ENCODE measurements at places on chromosomes 4 and X.
A peak's percentile ranks its signal among the peaks of the same experiment; 100 is the strongest.

- DNase-seq: no peak
These were observed 7.7 kb downstream of the GPR50 start for GRCh38 chrX:151183912-151184565.

DNA sequence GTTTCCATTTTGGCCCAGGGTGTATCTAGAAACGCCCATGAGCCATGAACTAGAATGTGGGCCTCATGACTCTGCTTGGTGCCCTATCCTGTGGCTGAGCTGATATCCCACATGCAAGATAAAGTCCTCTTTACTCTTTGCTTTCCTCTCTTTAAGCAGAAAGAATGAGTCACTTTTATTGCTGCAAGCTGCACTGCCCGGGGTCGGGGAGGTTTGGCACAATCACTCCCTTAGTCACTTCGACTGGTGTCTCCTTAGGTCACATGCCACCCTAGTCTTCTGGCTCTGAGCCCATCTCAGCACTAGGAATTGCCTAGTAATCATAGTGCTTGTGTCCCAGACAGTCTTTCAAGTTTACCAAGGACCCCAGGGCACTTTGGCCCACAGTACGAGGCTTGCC is 75.1 kb upstream of the CXorf66 start:
- no peak for DNase-seq

DNA sequence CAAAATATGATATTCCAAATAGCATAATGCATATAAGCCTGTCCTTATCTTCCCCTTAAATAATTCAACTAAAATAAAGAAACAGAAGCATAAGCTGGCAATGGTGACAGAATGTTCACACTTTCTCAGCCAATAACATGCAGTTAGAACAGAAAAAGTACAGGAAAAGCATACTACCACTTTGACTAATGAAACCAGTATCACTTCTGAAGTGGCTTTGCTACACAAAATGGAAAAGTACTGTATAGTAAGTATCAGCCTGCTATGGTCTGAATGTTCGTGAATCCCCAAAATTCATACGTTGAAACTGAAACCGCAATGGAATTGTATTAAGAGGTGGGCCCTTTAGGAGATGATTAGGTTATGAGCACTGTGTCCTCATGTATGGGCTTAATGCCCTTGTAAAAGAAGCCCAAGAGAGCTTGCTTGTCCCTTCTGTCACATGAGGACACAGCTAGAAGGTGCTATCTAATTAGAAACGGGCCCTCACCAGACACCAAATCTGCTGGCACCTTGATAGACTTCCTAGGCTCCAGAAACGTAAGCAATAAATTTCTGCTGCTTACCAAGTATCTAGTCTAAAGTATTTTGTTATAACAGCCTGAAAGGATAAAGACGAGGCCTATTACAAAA is 102.6 kb downstream of the PRDM5 start:
- no peak for DNase-seq

GRCh38 chrX:47264483-47265173 is 31.8 kb downstream of the USP11 start:
- no peak for DNase-seq

DNA sequence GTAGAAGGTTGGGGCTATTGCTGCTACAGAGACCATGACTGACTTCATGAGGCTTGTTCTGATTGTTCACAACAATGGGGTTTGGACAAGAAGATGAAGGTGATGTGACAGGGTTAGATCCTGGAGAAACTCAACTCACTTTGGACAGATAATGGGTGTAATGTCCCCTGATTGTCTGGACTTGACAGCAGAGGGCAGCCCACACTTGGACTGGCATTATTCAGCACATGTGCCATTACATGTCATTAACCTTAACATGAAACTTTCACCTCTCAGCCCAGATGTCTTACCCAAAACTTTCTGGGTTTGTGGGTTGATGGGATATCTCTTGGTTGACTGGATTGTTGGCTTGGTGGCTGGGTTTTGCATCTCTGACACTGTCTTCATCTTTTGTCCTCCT is 101.5 kb downstream of the MXRA5 start:
- DNase-seq: no peak

GRCh38 chrX:46757052-46757451 is 1.9 kb downstream of the SLC9A7 start:
- DNase-seq: no peak

DNA sequence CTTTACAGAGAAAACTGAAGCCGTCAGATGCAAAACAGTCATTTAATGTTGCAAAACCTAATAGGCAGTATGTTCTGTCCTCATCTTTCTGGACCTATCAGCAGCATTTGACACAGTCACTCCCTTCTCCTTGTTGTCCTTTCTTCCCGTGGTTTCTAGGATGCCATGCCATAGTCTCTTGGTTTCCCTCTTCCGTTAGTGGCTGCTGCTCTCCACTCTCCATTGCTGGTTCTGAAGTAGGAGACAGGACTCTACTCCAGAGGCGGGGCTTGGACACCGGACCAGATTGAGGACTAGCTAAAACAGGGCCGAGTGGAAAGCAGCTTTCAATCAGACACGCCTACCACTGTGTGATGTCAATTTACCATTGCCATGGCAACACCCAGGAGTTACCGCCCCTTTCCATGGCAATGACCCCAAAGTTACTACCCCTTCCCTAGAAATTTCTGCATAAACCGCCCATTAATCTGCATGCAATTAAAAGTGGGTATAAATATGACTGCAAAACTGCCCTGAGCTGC is 88.8 kb upstream of the CCDC160 start:
- DNase-seq: no peak

GRCh38 chrX:103674531-103675454 is 11.7 kb downstream of the MORF4L2 start:
- DNase-seq: no peak

GRCh38 chrX:784829-785228 is 154.2 kb downstream of the SHOX start:
- no peak for DNase-seq

- DNase-seq: no peak
These were observed 8.7 kb upstream of the TIMP1 start for GRCh38 chrX:47573341-47574075.

DNA sequence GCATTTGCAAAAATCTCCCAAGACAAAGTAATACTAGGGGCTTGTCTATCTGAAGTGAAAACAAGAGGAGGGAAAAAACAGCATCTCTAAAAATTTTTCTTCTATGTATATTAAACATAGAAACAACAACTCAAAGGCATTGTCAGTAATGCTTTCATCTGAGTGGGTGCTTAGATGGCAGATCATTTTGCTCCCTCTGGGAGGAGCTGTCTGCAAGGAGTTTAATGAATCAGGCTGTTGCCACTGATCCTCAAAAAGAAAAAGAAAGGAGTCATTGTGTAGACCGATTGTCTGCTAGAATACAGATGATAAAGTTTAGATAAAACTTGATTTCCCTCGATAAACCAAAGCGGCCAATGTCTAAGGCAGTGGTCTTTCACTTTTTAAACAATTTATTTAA is 49.7 kb upstream of the KLHL8 start:
- no peak for DNase-seq

- DNase-seq: no peak
These were observed 17.4 kb downstream of the TMEM175 start for GRCh38 chr4:949656-950055.

- DNase-seq: peak; percentile 8
These were observed 857 bp downstream of the SCML1 start for GRCh38 chrX:17737986-17738713.

DNA sequence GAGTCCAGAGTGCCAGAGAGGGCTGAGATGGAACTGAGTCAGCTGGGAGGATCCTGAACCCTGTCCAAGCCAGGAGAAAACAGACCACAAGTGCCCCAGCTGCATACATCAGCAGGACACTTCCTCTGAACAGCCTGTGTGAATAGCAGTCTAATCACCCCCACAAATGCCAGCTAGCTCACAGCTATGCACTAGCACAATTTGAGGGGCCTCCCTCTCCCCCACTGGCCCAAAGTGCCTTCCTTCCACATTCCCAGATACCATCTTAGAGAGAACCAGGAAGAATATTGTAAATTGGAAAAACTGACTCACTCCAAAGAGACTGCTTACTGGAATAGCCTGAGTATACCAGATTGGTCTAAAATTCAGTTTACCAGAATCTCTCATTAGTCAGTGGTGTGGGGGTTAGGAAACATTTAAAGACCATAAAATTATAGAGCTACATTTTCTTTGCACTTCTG is 292.6 kb upstream of the KLF3 start:
- DNase-seq: no peak

- peak; percentile 26 for DNase-seq
These were observed 1.1 kb downstream of the PJA1 start for GRCh38 chrX:69163936-69164741.

GRCh38 chr4:59655996-59656395 is 1544.1 kb upstream of the ADGRL3 start:
- no peak for DNase-seq

DNA sequence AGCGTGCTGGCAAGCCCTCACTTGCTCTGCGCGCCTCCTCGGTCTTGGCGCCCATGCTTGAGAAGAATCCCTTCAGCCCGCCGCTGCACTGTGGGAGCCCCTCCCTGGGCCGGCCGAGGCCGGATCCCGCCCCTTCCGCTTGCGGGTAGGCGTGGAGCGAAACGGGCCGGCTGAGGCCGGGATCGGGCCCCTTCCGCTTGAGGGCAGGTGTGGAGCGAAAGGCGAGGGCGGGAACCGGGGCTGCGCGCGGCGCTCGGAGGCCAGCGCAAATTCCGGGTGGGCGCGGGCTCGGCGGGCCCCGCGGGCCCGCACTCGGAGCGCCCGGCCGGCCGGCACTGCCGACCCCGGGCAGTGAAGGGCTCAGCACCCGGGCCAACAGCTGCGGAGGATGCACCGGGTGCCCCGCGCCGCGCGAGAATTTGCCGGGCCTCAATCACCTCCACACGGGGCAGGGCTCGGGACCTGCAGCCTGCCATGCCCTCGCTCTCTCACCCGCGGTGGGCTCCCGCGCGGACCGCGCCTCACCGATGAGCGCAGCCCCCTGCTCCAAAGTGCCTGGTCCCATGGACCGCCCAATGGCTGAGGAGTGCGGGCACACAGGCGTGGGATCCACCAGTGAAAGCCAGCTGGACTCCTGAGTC is 58.1 kb upstream of the GBA3 start:
- DNase-seq: no peak

DNA sequence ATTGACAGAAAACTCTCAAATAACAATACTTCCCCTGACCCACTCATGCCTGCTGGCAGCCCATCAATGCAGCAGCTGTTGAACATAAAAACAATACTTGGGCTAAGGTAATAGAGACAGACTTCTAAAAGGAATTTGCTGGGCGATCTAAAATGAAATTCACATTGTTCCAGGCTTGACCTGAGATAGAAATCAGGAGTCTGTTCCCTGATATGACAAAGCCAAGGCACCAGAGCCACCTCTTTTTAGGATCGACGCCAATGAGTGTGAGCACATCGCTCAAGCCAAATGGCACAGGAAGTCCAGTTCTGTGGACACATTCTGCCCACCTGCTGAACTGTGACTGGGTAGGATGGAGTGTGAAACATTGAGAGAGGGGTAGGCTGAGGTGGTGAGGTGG is 4.9 kb downstream of the SEPTIN11 start:
- no peak for DNase-seq

DNA sequence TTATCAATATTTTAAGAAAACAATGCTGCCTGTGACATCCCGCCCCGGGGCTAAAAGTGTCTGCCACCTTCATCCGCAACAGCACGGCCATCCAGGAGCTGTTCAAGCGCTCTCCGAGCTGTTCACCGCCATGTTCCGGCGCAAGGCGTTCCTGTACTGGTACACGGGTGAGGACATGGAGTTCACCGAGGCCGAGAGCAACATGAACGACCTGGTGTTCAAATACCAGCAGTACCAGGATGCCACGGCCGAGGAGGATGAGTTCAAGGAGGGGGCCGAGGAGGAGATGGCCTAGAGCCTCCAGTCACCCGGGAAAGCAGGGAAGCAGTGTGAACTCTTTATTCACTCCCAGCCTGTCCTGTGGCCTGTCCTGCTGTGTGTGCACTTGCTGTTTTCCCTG is 12.1 kb upstream of the KLHL13 start:
- DNase-seq: no peak

- no peak for DNase-seq
These were observed 27.6 kb upstream of the CFAP299 start for GRCh38 chr4:80307774-80308465.

DNA sequence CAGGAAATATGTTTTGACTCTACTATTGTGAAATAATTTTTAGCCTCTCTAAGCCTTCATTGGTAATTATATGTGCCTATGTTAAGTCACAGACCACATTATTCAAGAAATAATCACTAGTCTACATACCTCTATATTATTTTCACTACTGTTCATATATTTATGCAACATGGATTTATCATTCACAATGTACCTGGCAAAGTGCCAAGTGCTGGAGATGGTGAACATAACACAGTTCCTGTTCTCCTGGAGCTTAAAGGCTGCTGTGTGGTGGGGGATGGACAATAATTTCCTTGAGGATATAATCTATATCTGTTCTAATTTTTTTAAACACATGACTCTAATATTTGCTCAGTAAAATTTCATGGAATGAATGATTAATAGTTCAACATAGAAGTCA is 527.7 kb upstream of the CXorf51A start:
- no peak for DNase-seq

DNA sequence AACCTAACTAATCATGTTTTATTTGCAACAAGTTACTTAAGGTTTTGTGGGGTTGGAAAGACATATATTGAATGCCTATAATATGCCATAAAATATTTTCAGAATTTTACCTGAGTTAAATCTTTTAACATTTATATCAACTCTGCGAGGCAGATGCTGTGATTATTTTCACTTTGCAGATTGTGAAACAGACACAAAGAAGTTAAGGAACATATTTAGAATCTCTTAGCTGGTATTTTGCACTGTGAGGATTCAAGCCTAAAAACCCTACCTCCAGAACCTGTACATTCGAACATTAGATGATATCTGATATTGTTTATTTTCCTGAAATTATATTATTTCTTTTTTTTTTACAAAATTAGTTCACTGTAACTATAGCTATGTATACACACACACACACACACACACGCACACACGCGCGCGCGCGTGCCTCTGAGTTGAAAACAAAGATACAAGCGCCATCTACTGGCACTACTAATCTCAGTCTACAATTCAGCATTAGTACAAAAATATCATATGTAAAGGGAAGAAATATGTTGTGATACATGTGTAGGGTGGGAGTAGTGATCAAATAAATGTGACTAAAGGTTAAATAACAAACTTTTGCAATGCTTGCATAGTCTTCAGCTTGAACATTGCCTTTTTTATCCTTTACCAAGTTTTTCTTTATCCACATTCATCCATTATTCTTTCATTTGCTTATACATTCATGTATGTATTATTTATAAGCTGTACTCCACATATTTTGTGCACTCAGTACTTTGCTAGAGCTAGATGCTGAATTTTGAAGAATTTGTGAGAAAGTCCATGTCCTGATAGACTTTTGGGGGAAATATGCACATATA is 61.5 kb downstream of the ANXA10 start:
- peak; percentile 66 for DNase-seq

DNA sequence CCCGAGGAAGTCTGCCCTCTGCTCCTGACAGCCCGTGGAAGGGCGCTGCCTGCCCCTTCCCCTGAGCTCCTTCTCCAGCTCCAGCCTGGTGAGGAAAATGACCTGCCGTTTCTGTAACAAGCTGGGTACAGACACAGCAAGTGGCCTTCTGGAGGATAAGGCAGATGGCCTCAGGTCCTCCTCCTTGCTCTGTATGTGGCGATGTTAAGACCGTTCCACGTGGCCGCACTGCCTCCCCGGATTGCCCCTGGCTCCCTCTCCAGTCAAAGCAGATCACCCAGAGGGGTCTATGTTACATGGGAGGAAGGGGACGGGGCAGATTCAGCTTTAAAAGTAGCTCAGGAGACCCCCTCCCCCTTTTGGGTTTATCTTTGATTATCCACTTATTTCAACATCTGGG is 80.3 kb upstream of the GATB start:
- no peak for DNase-seq

GRCh38 chr4:8644966-8645752 is 52.6 kb downstream of the CPZ start:
- DNase-seq: no peak

- no peak for DNase-seq
These were observed 76.7 kb downstream of the AFF1 start for GRCh38 chr4:87011340-87012034.

Measured in CD8-positive, alpha-beta memory T cell (primary cell).